Tibial nerve (tissue), 4 donors: ENCODE measurements at places on chromosomes 13 and 19. TPM values are rescaled to one million over a fixed set of nuclear protein-coding genes. Genes with fewer than 3 reads are reported as not detected.

DNA sequence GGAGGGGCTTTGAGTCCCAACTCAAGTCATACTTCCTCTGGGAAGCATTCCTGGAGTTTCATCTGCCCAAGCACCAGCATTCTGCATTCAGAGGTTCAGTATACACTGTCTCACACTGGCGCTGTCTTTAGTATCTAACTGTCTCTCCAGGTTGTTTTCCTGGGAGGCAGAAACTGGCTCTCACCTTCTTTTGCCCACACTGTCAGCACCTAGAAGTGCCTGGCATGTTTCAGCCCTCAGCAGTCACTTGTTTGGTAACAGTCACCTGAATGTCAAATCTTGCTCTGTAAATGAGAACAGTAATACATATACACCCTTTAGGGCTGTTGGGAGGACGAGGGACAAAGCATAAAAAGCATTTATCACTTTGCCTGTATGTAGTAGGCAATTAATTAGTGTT, 339.6 kb downstream of the UQCRFS1 start:
- no peak overlapping the region for H3K4me3 ChIP-seq
- no peak for DNase-seq
- H3K36me3 ChIP-seq = no peaks in the 10 kb centered on the region
- no peaks in the 10 kb centered on the region for H3K27me3 ChIP-seq
- no peak overlapping the region for H3K27ac ChIP-seq

GRCh38 chr19:35404879-35405622, 34.2 kb downstream of the GPR42 start:
- no peak overlapping the region for H3K4me3 ChIP-seq
- H3K27ac ChIP-seq = no peak overlapping the region
- H3K27me3 ChIP-seq = no peaks in the 10 kb centered on the region
- no peaks in the 10 kb centered on the region for H3K4me1 ChIP-seq
- H3K36me3 ChIP-seq = no peaks in the 10 kb centered on the region

DNA sequence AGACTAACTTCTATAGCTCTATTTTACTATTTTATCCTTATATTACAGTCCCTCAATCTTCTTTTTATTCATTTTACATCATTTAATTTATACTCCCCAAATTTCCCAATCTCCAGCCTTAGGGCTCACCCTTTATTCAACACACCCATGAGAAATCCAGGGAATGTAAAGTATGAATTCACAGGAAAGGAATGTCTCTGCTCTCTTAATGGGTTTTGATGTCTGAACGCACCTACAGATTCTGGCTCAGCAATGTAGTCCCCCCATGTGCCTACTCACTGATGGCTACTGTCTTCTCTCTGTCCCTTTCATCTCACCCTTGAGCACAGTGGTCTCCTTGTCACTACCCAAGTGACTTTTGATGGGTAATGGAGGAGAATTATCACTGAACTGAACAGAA, 32.8 kb downstream of the TNFSF13B start:
- H3K4me3 ChIP-seq = no peak overlapping the region
- no peak for DNase-seq
- no peaks in the 10 kb centered on the region for H3K4me1 ChIP-seq
- no peaks in the 10 kb centered on the region for H3K36me3 ChIP-seq
- no peaks in the 10 kb centered on the region for H3K27me3 ChIP-seq

DNA sequence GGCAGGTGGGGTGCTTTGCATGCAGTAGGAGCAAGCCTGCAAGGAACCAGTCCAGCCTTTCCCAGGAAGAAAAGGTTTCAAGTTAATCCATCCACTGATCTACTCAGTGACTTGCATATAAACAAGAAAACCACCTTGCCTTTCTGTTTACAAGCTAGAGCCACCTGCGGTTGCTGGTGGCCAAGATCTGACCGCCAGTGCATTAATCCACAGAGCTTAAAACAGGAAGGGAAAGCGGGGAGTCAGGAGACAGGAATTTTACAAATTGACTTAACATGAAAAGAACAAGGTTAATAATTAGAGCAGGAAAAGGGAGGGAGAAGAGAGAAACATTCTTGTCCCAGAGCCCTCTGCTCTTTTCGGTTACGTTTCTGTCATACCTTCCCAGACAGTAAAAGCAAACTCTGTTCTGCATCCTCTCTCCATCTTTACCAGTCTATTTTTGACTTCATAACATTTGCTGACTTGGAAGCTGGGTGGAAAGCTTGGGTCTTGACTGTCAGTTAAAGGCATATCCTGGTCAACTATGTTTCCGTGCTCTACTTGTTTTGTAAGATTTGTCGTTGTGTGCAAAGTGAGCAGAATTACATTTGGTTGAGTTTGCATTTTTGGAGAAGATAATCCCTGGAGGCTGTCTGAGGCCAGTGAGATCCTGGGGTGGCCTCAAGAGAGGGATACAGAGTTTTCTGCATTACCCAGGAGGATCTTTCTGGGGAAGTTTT, 760.6 kb downstream of the EFNB2 start:
- H3K27ac ChIP-seq = no peak overlapping the region
- no peak overlapping the region for H3K4me3 ChIP-seq
- H3K4me1 ChIP-seq = no peaks in the 10 kb centered on the region
- H3K36me3 ChIP-seq = no peaks in the 10 kb centered on the region

- H3K36me3 ChIP-seq = no peaks in the 10 kb centered on the region
- no peak for DNase-seq
- no peaks in the 10 kb centered on the region for H3K27me3 ChIP-seq
- no peaks in the 10 kb centered on the region for H3K4me1 ChIP-seq
- no peak overlapping the region for H3K27ac ChIP-seq
These were observed 27.3 kb downstream of the ZNF473 start for GRCh38 chr19:50053119-50053518.

DNA sequence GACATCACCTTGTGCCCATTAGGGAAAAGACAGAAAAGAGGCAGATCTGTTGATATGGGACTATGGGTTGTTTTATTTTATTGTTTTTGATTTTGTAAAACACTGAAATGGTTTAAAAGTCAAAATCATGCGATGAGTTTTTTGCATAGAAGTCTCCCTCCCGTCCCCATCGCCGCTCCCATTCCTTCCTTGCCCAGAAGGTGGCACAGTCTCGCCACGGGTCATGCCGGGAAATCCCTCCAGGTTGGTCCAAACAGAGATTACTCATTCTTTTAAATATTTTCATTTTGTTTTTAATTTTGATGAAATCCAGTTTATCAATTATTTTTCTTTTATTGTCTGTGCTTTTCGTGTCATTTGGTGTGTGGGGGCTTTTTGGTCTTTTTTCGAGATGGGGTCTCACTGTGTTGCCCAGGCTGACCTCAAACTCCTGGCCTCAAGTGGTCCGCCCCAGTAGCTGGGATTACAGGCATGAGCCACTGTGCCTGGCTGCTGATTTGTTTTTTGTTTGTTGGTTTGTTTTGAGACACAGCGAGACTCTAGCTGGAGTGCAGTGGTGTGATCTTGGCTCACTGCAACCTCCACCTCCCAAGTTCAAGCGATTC, 9.2 kb downstream of the PGPEP1 start:
- no peaks in the 10 kb centered on the region for H3K36me3 ChIP-seq
- no peak overlapping the region for H3K4me3 ChIP-seq
- no peak overlapping the region for H3K27ac ChIP-seq
- no peaks in the 10 kb centered on the region for H3K4me1 ChIP-seq
- H3K27me3 ChIP-seq = no peaks in the 10 kb centered on the region

DNA sequence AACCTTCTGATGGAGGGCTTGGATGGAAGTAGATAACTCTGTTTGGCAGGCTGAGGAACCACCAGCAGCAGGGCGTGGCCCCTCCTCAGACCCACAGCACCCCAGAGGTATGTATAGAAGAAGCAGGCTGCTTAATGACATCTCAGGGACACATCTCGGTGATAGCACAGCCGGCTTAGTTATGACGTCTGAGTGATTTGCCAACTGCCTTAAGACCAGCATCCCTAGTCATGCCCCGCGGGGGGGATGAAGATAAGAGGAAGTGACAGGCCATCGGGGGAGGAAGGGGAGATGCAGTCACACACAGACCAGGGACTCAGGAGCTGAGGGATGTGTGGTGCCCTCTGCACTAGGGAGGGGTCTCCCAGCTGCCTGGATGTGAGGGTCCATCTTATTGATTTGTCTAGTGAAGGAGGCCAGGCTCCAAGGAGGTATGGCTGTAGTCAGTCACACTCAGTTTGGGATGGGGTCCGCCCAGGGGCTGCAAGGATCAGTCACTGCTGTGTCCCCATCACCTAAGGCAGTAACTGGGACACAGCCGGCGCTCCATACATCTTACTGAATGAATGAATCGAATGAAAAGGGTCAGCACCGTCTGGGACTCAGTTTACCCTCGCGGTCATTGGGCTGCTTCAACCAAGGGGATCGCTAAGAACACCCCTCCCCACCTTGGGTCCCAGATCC, 19.2 kb upstream of the ERCC1 start:
- DNase-seq = peak; percentile 48
- H3K36me3 ChIP-seq = no peaks in the 10 kb centered on the region
- H3K27ac ChIP-seq = peak overlapping the region; percentile 94
- peaks cover 16% of the 10 kb centered on the region for H3K4me1 ChIP-seq
- H3K27me3 ChIP-seq = no peaks in the 10 kb centered on the region

DNA sequence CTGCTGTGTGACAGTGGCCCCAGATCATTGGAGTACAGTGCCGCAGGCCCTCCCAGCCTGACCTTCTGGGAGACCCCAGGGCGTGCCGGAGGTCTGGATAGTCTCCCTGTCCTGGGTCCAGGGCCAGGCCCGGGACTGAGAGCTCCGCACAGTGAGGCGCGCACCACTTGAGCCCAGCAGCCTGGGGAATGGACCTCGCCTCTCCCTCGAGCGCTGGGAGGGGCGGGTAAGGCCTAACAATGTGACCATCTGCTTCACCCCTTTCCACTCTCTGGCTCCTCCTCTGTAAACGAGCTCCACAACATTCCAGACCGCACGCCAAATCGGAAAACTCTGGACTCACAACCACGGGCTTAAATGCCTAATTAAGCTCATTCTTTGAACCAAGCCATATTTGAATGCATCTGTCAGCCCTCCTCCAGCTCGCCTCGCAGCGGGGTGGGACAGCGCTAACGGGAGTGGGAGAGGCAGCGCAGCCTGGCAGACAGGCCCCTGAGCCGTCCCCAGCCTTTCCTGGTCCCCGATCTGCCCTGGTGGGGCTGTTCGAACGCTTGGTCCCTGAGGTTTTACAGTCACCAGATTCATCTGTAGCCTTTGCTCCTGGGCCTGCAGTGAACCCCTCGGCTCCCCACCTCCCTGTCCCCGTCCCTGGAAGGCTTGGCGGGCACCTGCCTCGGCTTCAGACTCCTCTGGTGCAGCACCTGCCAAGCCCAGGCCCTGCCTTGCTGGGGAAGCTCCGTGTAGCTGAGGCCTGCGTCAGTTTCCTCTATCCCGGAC, 120.7 kb upstream of the VSTM2B start:
- H3K36me3 ChIP-seq = no peaks in the 10 kb centered on the region
- no peak for DNase-seq

- no peaks in the 10 kb centered on the region for H3K36me3 ChIP-seq
- no peak for DNase-seq
- H3K27ac ChIP-seq = no peak overlapping the region
- H3K27me3 ChIP-seq = no peaks in the 10 kb centered on the region
These were observed 487.4 kb downstream of the LMO7 start for GRCh38 chr13:76123548-76123947.

GRCh38 chr19:438416-438958, 22.3 kb downstream of the SHC2 start:
- H3K27ac ChIP-seq = no peak overlapping the region
- H3K4me3 ChIP-seq = no peak overlapping the region
- H3K36me3 ChIP-seq = no peaks in the 10 kb centered on the region
- no peaks in the 10 kb centered on the region for H3K4me1 ChIP-seq

DNA sequence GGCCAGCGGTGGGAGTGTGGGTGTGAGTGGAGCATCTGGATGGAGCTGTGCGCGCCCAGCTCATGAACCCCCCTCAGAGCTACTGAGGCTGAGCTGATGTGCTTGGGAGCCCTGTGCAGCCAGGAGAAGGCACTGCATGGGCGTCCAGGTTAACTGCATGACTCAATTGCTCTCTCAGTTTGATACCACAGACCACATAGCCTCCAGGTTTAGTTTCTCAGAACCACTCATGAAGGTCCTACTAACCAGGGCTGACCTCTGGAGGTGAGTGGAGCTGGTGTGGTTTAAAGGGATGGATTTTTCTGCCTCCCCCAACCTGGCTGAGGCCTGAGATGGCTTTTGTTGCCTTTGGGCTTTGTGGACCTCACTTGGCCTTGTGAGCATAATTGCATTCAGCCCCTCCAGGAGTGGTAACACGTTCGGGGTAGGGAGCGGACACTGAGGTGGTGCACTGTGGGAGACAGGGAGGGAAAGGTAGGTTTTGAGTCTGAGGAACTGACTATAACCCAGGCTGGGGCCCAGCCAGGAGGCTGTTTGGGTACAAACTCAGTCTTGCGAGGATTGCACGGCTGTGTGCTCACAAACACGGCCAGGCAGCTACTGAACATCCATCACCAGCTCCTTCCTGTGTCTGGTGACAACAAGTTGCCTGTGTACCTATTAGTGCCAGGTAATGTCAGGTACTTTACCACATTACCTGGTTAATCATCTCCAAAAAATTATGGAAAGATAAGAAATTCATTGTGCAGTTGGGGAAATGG, 97.5 kb downstream of the RGCC start:
- H3K27me3 ChIP-seq = no peaks in the 10 kb centered on the region
- H3K4me3 ChIP-seq = no peak overlapping the region
- H3K27ac ChIP-seq = no peak overlapping the region
- H3K4me1 ChIP-seq = no peaks in the 10 kb centered on the region
- no peaks in the 10 kb centered on the region for H3K36me3 ChIP-seq

The SIAH3 gene
- total RNA-seq = not detected

The ZNF491 gene
- total RNA-seq = 2.6 TPM

The CACNG8 gene
- not detected for total RNA-seq

The C1QTNF9 gene
- 5.9 TPM for total RNA-seq

The KIR3DL1 gene
- total RNA-seq = not detected

The RNF225 gene
- total RNA-seq = not detected

The KCNK6 gene
- total RNA-seq = 3.3 TPM

The DCT gene
- 0.63 TPM for total RNA-seq

The SGCG gene
- total RNA-seq = 1.1 TPM

The DNAJC15 gene
- 9.2 TPM for total RNA-seq

The FAM216B gene
- total RNA-seq = not detected
